ENCODE measurements at places on chromosomes 2 and 18. TPM values are rescaled to one million over a fixed set of nuclear protein-coding genes. Genes with fewer than 3 reads are reported as not detected.

DNA sequence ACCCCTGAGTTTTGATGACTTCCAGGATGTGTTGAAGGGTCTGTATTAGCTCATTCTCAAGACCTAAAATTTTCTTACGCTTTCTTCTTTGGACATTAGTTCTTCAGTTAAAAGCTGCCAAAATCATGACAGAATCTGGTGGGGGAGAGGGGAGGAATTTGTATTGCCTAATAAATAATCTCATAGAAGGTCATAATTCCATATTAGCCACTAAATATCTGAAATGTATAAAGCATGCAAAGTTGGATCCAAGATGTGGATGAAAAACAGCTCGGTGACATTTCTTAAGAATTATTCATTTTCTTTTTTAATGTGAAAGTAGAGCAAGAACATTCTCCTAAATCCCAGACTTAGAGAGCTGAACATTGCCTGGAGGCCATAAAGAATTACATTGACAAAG, 120.1 kb downstream of the MMADHC start:
- DNase-seq: no peak

SLC16A14 gene
- total RNA-seq: 0.23 TPM

ING5 gene
- 40.9 TPM for total RNA-seq

- peak; percentile 88 for DNase-seq
Measured at GRCh38 chr2:26745609-26746327, 18.3 kb upstream of the SLC35F6 start.

GRCh38 chr18:13836559-13836958, 12.6 kb downstream of the MC5R start:
- DNase-seq: no peak
